Caki2 (cell line): ENCODE measurements at places on chromosomes 4 and X. TPM values are rescaled to one million over a fixed set of nuclear protein-coding genes. Genes with fewer than 3 reads are reported as not detected.
A peak's percentile ranks its signal among the peaks of the same experiment; 100 is the strongest.

GRCh38 chr4:107740950-107741701, 21.1 kb upstream of the PAPSS1 start:
- DNase-seq = no peak

DNA sequence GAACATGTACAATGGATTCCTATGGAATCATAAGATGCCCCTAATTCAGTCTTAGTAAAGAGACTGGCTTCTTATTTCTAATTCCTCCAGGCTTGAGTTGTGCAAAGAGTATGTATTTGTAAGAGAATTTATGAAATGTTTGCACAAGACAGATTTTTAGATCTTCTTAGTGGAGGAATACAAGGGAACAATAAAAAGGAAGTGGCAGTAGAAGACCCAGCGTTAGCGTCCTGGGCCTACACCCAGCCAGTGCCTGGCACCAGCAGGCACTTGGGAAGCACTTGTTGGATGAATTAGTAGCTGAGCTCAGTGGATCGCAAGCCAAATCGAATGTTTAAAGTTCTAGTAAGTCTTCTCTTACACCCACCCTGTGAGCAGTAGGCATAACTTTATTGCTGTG, 157.4 kb downstream of the PTTG2 start:
- no peak for DNase-seq

DNA sequence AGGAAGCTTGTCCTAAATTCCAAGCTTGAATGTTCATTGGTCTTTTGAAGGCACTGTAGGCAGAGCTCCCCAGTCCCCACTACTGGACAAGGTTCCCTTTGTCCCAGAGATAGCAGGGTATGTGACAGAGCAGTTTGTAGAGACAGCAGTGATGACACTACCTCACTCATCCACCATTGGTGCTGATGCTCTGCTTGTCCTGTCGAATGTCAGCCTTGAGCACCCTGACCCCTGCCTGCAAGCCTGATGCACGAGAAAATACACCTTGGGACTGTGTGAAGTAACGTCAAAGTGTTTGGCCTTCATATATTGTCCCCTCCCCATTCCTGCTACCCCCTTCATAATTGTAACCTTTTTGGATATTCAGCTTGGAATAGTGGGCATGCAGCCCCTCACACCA, 188.9 kb upstream of the EOLA2 start:
- DNase-seq = no peak

- peak; percentile 76 for DNase-seq
Measured at GRCh38 chr4:76691807-76692582, 205.9 kb downstream of the SOWAHB start.

The PTCHD1 gene
- total RNA-seq = not detected in 2 replicates
